ENCODE measurements at places on chromosomes 12 and 14. TPM values are rescaled to one million over a fixed set of nuclear protein-coding genes. Genes with fewer than 3 reads are reported as not detected.

Gene ANP32D
- polyA plus RNA-seq = not detected

- no peak for DNase-seq
These were observed 37.3 kb upstream of the RCOR1 start for GRCh38 chr14:102554821-102555819.

Gene SLC8A3
- polyA plus RNA-seq = not detected

DNA sequence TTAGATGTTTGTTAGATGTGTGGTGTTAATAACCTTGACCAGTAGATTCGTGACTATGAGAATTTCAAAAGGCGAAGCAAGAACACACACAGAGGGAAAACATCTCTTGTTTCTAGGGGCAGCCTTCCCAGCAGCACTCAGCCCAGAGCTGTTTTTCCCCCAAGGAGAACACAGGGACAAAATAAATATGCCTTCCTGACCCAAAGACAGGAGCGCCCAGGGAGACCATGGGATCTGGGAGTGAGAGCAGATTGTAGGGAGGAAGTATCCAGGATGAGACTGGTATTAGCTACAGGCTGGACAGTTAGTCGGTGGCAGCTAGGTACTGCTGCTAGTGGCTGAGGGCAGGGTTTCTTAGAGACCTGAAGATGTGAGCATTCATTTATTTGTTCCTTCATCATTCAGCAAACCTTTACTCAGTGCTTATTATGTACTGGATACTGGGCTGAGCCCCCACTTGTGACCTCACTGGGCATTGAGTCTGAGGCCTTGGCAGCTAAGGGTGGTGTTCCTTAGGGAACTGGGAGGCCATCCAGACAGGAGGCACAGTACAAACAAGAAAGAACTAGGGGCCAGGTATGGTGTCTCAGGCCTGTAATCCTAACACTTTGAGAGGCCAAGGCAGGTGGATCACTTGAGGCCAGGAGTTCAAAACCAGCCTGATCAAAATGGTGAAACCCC, 469.8 kb downstream of the ZFP36L1 start:
- no peak for DNase-seq

- DNase-seq = no peak
These were observed 7.8 kb downstream of the LRRK2 start for GRCh38 chr12:40232602-40233001.

Gene SLC25A47
- polyA plus RNA-seq = not detected

DNA sequence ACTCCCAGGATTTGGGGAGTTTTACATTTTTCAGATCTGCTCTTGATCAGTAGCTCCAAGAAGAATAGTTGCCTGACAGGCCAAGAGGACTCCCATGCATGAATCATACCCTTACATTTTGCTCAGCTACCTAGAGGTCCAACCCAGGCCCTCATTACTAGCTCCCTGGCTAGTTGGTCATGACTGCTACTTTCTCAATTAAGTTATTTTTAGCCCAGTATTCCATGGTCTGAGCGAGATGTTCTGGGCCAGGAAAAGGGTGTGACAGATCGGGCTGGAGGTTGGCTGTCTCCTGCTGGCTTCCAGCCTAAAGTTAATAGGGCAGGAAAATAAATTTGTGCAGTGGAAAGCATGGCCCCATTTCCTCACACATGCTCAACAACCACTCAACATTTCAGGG, 379.2 kb downstream of the GRIN2B start:
- DNase-seq = no peak

Gene LRRC10
- not detected for polyA plus RNA-seq

- DNase-seq = no peak
These were observed 39.0 kb upstream of the G2E3 start for GRCh38 chr14:30519961-30520360.

- no peak for DNase-seq
These were observed 416.9 kb downstream of the TMEM132D start for GRCh38 chr12:129486931-129487330.

Gene CLMN
- 0.09 TPM for polyA plus RNA-seq

Gene KITLG
- 25.2 TPM for polyA plus RNA-seq

DNA sequence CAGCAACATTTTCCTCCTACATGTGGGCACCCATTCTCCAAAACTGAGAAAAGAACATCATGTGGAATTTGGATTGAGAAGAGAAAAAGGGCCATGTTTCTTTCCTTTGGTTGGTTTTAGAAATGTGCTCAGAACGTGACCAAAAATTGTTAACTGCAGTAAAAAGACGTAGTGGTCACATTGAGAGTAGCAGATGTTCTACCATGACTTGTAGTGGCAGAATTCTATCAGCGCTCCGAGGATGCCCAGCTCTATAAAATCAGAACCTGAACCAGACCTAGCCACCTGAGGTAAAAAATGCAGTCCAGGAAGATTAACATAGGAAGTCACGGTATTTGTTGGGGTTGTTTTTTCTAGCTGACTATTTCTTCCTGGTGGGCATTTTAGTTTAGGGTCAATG, 101.8 kb upstream of the TMEM233 start:
- no peak for DNase-seq

DNA sequence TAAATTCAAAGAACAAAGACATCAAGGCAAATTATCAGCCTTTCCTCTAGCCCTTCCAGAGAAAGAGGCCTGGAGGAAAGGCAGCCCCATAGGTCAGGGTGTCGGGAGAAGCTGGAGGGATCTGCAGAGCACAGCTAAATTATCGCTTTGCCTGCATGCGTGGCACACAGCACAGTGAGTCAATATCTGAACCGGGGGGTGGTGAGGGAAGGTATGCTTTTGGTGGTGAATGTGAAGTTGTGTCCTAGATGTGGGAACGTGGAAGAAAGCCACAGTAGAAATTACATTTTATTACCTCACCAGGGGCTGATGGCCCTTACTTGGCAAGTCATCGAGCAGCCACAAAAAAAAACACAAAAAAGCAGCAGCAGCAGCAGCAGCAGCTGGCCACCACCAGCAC, 243.2 kb downstream of the EGLN3 start:
- DNase-seq = no peak

- DNase-seq = no peak
These were observed 102.1 kb downstream of the ARID2 start for GRCh38 chr12:45831590-45831989.

Gene TMEM132C
- not detected for polyA plus RNA-seq

DNA sequence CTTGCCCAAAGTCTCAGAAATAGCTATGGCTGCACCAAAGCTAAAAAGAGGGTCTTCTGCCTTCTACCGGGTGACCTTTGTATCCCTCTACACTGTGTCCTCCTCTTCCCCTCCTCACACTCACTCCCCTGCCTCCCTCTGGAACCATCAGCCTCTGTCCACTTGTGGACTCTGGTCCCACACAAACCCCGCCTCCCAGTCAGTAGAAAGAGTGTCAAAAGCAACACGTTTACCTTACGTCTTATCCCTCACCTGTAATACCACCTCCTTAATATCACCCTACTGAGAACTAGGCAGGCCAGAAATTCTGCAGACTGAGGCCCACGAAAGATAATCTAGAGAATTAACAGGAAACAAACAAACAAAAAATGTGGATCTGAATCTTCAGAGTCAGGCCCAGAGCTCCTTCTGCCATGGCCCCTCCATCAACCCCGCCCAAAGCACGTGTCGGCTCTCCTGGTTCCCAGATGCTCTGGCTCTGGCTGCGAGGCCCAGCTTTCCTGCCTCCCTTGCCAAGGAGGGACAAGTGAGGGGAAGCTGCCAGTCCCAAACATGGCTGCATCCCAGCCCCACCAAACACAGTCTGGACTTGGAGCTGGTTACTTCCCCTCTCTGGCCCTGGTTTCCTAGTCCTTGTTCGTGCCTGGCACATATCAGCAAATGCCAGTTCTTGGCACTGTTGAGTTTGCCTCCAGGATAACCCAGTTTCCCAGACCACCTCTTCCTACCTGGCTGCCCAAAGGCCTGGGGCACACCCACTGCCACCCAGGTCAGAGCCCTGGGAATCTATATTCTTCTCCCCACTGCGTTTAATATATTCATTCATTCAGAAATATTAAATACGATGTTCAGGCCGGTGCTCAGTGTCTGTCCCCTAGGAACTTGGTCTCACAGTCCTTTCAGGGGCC, 2.7 kb downstream of the ACTN1 start:
- DNase-seq = no peak

DNA sequence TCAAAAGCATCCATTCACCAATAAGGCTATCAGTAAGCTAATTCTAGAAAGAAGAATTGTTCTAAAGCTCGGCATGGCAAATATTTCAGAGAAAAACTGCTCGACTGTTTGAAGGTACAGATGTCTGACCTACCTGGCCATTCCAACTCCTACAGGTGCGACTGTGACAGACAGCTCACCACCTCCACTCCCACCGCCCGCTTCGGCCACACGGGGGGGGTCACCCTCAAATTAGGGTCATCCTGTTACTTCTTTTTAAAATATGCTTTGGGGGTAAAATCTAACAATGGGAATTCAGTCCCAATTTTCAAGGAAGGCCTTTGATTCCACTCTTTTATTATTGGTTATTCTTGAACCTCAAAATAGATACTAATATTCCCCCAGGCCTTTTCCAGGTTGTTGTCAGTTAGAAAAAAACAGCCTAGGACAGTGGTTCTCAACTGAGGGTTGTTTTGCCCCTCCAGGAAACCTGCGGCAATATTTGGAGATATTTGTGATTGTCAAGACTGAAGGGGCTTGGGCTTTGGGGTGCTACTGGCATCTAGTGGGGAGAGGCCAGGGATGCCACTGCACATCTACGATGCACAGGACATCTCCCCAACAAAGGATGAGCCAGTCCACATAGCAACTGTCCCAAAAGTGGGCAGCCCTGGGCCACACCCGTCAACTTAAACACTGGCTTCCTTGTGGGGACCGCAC, 81.2 kb downstream of the BCL11B start:
- no peak for DNase-seq

GRCh38 chr12:45040977-45041376, 9.9 kb downstream of the DBX2 start:
- no peak for DNase-seq

Gene CLEC4D
- polyA plus RNA-seq = not detected

Gene VRTN
- polyA plus RNA-seq = not detected

Gene GLT1D1
- polyA plus RNA-seq = not detected

Gene SLC7A8
- 1.4 TPM for polyA plus RNA-seq

DNA sequence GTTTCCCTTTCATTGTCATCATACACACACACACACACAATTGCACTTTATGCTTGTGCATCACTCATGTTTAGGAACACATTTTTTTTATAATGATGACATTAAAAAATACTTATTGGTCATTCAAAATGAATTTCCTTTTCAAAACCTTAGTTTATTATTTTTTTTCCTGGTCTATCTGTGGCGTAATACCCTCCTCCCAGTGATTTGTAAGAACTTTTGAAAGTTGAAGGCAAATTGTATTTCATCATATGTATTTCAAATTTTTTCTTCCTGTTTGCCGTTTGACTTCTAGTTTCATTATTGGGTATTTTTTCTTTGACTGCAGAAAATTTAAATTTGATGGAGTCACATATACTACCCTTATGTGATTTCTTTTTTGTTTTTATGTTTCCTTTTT, 2.5 kb upstream of the LRRK2 start:
- DNase-seq = no peak

DNA sequence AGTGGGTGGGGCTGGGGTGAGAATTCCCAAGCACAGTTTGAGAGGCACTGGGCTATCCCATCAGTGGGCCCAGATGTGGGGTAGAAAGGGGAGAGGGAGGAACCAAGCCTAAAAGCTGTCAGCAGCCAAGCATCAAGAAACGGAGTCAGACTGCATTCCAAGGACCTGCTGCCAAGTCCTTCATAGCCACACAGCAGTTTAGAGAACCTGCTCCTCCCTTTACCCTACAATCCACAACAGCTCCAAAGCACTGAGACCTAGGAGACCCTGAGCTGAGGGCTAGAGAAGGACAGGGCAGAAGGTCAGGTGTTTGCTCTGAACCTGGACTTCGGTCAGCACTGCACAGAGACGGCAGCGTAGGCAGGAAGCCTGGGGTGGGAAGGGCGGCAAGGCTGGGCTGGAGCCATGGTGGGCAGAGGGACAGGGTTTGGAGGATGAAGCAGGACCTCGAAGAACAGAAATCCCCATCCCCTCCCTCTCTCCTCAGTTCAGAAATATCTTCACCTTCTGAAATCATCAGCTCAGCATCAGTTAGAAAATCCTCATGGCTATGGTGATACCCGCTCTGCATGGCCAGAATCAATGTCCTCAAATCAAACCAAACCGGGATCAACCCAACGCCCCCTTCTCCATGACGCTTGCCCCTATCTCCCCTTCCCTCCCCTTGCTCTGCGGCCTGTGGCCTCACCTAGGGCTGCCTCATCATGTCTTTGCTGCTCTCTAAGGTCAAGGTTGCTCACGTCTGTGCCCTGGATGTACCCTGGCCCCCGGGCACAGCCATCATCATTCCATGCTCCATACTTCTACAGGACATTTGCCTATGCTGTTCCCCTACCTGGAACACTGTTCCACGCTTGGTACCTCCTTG, 12.9 kb upstream of the SERPINA4 start:
- DNase-seq = no peak

DNA sequence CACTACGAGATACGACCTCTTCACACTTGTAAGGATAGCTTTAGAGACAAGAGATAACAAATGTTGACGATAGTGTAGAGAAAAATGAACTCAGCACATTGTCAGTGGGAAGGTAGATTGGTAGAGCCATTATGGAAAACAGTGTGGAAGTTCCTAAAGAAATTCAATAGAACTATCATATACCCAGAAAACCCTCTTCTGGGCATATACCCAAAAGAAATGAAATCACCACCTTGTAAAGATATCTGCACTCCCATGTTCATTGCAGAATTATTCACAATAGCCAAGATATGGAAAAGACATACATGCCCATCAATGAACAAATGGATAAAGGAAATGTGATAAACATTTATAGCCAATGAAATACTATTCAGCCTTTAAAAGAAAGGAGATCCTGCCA, 499.8 kb upstream of the TBX3 start:
- DNase-seq = no peak

- no peak for DNase-seq
These were observed 274.7 kb downstream of the EGLN3 start for GRCh38 chr14:33676135-33676566.

DNA sequence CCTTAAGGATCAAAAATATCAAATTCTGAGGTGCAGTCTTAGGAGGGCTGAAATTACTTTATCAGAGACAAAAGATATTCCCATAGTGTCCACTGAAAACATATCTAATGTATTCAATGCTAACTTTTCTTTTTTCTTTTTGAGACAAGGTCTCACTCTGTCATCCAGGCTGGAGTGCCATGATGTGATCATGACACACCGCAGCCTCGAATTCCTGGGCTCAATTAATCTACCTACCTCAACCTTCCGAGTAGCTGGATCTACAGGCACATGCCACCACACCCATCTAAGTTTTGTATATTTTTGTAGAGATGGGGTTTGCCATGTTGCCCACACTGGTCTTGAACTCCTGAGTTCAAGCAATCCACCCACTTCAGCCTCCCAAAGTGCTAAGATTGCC, 68.3 kb downstream of the ZC3H14 start:
- no peak for DNase-seq

Gene TMEM63C
- polyA plus RNA-seq = not detected

Gene SYNDIG1L
- not detected for polyA plus RNA-seq
